ENCODE measurements at places on chromosomes 5 and 9.

DNA sequence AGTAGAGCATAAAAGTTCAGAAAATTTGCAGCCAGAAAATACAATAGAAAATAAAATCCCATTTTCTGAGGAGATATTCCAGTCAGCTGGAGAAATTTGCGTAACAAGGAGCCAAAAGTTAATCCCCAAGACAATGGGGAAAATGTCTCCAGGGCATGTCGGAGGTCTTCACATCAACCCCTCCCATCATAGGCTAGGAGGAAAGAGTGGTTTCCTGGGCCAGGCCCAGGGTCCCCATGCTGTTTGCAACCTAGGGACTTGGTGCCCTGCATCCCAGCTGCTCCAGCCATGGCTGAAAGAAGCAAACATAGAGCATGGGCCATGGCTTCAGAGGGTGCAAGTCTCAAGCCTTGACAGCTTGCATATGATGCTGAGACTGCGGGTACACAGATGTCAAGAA, 255.0 kb downstream of the DTWD2 start:
- DNase-seq: no peak

- DNase-seq: no peak
Observed at GRCh38 chr9:17135295-17136160, 688 bp downstream of the CNTLN start.

DNA sequence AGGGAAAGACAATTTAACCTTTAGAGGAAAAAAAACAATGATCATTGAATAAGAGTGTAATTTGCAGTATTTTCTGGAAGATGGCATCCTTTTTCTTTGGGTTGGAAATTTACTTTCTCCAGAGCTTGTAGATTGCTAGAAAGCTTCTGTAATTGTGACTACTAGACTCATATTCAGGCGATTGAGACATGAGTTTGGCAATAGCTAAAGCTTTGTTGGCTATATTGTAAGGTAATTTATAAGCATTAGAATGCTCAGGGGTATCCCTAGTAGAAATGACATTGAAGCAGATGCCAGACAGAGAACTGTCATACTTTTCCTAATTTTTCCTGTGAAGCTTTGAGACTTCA, 115.3 kb downstream of the UNC13B start:
- no peak for DNase-seq

GRCh38 chr5:160083501-160083900, 35.7 kb downstream of the PWWP2A start:
- no peak for DNase-seq

DNA sequence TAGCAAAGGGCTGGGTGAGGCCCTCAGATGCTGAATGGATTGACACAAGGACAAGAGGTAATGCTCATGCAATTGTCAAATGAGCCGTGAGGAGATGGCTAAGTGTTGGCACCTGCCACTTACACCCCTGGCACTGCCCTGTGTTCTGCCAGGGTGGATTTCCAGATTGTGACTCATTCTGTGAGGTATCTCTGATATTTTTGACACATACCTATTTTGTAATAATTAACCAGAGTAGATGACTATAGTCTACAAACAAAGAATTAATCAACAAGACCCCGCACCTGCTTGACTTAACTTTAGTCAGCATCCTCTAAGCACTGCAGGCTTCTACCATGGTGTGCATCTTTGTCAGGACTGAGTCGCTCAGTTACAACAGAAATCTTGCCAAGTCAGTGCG, 200.8 kb downstream of the DIRAS2 start:
- DNase-seq: no peak

GRCh38 chr9:110579034-110579861, at the start of gene SVEP1:
Gene SVEP1 (minus strand): TSS chr9:110579741. CDS start chr9:110579543, 198 bp downstream.
- DNase-seq: no peak

DNA sequence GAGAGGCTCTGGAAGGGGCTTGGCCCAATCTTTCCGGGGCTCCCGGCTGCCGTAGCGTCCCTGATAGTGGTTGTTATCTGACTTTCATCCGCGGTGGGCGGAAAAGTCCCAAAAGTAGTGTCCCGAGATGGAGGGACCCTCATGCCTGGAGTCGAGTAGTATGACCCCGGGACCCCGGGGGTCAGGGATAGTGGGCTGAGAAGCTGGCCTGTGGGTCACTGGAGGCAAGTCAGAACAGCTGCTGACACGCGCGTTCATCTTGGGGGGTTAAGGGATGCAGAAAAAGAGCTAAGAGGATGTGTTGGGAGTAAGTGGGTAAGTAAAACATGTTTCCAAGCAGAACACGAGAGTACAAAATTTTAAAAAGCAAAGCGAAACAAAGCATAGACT, 123.4 kb downstream of the TMEM161B start:
- no peak for DNase-seq

GRCh38 chr9:89410641-89411350, 87.1 kb downstream of the SEMA4D start:
- no peak for DNase-seq

GRCh38 chr5:175603987-175604739, 53.7 kb upstream of the HRH2 start:
- DNase-seq: no peak

DNA sequence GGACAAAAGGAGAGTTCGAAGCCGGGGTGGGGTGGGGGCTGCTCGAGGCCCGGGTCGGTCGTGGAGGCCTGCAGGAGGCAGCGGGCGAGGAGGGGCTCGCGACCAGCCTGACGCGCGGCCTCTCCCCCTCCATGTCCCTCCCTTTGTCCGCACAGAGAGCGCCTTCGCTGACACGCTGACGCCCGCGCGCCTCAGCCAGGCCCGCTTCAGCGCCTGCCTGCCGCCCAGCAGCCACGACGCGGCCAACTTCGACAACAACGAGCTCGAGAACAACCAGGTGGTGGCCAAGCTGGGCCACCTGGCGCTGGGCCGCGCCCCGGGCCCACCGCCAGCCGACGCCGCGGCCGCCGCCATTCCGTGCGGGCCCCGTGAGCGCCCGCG, 42.2 kb downstream of the NEURL1B start:
- no peak for DNase-seq

GRCh38 chr5:161539016-161539415, 7.5 kb downstream of the GABRB2 start:
- DNase-seq: no peak

DNA sequence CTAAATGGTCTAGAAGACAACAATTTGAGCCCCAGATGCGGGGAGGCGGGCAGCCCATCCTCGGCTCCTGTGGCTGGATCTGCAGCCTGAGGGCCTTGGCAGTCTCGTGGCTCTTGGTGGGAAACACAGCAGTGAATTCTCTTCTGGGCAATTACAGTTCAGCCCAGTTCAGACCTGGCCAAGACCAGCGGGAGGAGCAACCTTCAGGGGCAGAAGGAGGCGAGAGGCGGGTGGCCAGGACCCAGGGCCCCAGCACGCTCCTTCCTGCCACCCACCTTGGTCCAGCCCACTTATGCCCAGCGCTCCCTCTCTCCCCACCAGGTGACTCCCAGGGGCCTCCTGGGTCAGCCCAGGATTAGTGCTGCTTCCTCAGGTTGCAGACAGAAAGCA, 7.8 kb downstream of the MYMK start:
- no peak for DNase-seq

GRCh38 chr9:137095664-137096517, 9.1 kb downstream of the MAN1B1 start:
- DNase-seq: no peak

GRCh38 chr9:102483651-102484050, 511.5 kb upstream of the CYLC2 start:
- DNase-seq: no peak

DNA sequence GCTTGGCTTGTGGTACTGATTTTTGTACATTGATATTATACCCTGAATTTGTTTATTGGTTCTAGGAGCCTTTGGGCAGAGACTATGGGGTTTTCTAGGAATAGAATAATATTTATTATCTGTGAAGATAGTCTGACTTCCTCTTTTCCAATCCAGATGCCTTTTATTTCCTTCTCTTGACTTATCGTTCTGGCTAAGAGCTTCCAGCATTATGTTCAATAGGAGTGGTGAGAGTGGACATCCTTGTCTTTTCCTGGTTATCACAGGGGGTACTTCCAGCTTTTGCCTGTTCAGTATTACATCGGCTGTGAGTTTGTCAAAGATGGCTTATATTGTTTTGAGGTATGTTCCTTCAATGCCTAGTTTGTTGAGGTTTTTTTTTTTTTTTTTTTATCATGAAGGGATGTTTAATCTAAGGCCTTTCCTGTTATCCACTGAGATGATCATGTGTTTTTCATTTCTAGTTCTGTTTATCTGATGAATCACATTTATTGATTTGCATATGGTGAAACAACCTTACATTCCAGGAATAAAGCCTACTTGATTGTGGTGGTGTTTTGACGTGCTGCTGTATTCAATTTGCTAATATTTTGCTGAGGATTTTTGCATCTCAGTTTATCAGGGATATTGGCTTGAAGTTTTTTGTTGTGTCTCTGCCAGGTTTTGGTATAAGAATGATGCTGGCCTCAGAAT, 77.5 kb downstream of the CERT1 start:
- DNase-seq: no peak

- no peak for DNase-seq
Observed at GRCh38 chr9:134405527-134405926, 79.3 kb downstream of the RXRA start.

DNA sequence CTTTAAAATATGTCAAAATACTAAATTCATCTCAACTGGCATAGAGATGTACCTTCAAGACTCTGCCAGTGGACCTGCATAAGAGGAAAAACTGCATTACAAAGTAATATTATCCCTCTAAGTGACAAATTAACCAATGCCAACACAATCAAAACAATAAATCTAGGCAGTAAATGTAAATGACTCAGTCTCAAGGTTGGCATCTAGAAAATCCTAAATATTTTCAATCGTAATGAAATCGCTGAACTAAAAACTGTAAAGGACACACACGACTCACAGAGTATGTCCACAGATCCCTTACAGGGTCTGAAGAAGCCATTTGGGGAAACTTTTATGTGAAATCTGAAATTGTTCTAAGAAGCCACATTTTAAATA, 31.2 kb downstream of the ERMP1 start:
- DNase-seq: no peak

- no peak for DNase-seq
Observed at GRCh38 chr9:124228516-124228915, 29.2 kb upstream of the NEK6 start.

Measured in SHP77 treated with DMSO at 0.1 percent for 48 hours (cell line).